NCI-H1436 treated with DMSO at 0.1 percent for 48 hours (cell line): ENCODE measurements at places on chromosomes 11 and 22.

GRCh38 chr22:49699928-49700498, 127.7 kb downstream of the BRD1 start:
- DNase-seq, result no peak

DNA sequence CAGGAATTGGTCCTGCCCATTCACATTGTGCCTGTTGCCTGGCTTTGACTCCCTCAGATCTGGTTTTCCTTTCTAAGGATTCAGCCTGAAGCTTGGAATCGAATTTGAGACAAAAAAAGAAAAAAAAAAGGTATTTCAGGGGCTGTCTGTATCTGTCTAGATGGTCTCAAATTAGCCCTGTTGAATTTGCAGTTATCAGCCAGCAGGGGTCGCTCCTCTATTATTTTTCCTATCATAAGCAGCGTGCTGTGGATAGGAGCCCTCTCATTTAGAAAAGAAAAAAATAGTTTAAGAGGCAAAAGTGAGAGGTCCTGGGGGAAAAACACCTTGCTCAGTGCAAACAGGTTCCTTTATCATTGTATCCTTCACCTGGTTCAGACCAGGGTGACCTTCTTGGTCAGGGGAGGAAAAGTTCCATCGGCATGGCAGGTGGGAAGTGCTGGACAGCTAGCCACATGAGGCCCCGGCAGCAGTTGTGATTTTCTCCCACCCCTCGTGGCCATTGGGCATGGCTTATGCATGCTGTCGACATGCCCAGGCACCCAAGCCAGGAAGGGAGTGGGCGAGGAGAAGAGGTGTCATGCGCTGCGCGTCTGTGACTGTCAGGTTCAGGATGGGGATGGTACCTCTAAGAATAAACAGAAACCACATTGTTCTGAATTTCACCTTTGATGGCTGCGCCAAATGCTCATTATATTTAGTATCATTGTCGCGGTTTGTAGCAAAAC, 13.1 kb downstream of the OR5AK2 start:
- no peak for DNase-seq

DNA sequence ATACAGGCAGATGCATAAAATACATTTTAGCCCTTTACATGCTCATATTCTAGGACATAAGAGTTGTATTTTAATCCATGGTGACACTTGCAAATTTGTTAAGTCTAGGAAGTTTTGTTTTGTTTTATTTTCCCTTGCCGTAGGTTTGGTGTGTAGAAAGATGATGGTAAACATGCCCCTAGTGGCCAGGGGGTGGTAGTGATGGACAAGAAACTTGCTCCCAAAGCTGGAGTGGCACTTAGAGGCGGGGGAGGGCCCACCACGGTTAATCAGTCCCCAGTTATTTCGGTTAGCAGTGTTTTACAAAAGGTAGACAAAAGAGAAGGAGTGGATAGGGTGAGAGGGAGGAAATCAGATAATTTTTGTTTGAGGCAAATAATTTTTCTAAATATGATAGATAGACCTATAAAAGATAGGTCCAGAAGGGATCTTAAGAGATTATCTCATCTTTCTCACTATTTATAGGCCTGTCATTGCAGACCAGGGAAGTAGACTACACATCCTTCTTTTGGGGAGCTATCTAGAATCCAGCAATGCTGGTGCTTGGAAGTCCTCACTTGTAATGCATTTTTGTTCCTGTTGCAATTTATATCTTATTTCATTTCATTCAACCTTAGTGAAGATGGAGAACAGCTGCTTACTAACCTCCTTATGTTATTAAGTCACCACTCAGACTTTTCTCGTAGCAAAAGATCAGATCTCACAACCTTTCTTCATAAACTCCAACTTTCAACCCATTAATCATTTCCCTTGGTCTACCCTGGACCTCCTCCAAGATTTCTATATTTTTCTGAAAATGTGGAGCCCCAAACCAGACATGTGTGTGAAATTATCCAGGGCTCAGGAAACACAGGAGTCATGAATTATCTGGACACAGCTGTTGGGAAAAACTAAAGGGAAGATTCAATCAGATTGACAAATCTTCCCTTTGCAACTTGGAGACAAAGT, 5.9 kb upstream of the BDNF start:
- no peak for DNase-seq

DNA sequence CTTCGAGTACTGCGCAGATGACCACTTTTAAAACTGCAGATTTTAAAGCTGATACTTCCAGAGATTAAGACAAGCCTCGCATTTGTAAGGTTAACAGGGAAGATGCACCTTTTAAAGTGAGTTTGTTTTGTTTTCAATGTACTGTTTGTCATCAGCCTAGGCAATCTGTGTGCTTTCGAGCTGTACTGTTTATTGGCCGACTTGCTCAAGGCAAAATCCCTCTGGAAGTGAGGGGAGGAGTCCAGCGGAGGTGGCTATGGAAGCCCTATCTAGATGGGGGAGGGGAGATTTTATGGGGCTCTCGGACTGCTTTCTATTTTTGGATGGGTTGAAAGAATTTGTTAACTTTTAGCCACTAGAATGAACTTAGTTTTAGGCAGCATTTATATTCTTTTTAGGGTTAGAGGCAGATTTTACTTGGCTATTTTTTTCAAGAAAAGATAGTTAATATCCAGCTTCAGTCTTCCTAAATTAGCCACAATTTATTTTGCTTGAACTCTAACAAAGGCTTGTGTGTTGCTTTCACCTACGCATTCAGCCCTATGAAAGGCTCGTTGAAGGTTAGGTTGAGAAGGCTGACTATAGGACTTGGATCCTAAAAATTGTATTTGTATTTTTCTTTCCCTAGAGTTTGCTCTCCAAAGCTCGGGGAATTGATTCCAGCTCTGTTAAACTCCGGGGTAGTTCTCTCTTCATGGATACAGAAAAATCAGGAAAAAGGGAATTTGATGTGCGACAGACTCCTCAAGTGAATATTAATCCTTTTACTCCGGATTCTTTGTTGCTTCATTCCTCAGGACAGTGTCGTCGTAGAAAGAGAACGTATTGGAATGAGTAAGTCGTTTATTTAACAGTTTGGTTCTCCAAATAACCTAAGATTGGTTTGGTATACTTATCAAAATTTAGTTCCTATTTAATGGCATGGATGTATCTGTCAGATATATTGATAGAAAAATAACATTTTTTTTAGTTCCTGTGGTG, 2.1 kb downstream of the WEE1 start:
- no peak for DNase-seq

- DNase-seq, result no peak
These were observed 25.1 kb upstream of the ALDH3B2 start for GRCh38 chr11:67699521-67699920.

DNA sequence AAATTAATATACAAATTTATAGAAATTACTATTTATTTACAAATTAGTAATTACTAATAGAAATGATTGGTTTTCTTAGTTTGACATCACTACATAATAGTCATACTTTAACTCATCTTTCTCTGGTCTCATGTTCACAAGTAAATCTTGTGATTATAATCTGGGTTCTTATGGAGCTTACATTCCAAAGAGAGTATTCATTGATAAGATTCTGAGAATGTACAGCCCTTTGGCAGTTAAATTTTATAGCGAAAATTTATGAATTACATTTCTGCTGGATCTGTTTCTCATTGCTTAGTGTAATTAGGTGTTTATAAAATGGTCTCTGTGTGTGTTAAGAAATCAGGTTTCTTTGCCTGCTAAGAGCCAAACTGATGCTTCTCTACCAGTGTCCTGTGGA, 175.2 kb downstream of the TMEM135 start:
- DNase-seq, result no peak

DNA sequence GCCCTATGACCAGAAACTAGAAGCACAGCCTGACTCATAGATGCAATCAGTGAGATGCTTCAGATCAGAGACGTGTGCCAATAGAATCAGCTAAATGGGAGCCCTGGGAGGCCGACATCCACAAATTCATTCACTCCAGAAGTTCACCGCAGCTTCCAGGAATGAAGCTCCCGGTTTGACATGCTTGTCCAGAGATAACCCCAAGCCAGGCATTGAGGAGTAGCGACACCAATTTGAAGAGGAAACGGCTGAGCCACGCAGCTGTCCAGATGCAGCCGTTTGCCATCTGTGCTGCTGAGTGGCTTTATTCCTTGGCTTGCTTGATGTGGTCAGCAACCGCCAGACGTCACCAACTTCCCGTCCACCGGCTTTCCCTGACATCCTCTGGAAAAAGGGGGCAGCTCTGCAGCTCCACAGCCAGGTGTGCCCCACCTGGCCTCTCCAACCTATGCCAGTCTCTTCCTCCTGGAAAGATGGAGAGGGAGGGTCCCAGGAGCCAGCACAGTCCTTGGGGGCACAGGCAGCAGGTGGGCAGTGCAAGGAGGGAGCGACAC, 123.9 kb upstream of the OPCML start:
- no peak for DNase-seq

- no peak for DNase-seq
These were observed 106.7 kb upstream of the ZC3H12C start for GRCh38 chr11:109986488-109986887.

GRCh38 chr11:60985991-60986915, 14.8 kb downstream of the CD6 start:
- DNase-seq, result no peak

DNA sequence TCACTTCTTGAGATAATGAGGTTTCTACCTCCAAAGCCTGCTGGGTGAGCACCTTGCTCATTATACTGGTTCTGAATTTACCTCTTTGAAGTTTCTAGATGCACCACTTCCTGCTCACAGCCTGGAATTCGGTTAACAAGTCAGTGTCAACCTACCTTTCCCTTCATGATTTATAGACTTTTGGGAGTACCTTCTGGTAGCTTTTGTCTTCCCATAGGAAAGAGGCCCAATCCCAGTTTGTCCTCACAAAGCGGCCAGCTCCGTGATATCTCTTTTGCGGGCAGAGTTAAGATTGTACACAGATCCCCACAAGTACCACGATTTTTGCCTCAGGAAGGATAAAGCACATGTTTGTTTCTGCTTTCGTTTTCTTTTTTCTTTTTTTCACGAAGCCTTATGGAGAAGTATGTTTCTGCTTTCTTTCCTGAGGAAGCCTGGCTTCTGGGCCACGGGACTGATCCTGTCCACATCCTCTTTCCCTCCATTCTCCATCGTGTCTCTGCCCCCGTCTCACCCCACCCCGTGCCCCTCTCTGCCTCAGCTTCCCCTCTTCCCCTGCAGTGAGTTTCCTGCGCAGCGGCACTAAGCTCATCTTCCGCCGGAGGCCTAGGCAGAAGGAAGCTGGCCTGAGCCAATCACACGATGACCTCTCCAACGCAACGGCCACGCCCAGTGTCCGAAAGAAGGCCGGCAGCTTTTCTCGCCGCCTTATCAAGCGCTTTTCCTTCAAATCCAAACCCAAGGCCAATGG, 5.7 kb upstream of the HINFP start:
- no peak for DNase-seq

DNA sequence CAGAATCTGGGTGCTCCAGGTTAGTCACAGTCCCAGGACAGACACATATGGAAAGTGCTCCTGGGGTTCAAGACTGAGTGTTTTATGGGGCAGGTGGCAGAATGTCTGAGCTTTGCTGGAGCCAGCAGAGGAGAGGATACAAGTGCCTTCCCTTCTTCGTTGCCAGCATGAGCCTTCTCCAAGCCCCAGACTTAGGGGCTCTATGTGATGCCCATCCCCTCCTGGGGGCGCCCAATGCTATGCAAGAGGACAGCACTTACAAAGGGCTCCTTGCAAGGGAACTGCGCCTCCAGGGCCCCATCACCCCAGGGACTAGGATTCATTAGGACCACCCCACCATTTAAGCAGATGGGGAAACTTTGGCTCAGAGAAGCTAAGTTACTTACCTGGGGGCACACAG, 581.9 kb downstream of the BUD13 start:
- no peak for DNase-seq

DNA sequence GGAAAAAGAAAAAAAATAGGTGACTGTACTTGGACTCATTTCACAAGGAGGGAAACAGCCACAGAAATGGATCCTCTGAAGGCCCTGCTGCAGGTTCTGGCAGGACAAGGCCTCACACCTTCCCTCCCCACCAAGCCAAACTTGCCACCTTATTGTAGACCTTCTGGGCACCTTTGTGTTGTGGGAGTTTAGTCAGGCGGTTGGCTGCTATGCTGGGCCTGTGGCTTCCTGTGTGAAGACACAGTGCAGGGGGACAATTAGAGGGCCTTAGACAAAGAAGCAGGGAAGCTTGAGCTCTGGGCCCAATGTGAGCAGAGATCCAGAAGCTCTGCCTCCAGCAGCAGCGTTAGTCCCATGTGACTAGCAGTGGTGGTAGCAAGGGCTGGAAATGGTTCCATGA, 4.2 kb downstream of the RAB1B start:
- DNase-seq, result no peak

- DNase-seq, result no peak
These were observed 11.1 kb upstream of the PHLDA2 start for GRCh38 chr11:2940147-2940920.

DNA sequence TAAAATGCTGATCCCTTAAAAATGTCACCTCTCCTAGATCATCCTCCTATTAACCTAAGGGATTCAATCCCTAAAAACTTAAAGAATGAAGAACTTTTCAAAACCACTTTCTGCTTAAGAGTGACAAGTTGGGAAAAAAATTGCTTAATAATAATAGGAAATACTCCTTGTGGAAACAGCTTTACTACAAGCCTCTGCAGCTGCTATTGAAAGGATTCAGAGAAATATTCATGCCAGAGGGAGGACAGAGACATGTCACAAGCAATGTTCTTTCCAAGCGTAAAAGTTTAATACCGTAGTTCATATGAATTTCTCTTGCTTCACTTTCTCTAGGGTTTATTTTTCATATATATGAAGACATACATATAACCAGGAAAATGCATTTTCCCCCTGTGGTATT, 98.2 kb downstream of the ARHGAP20 start:
- DNase-seq, result no peak

- DNase-seq, result no peak
These were observed 31.9 kb upstream of the IGLL5 start for GRCh38 chr22:22855617-22856308.

- no peak for DNase-seq
These were observed 155.8 kb upstream of the MTMR2 start for GRCh38 chr11:96079691-96080090.

- DNase-seq, result no peak
These were observed 29.3 kb upstream of the PHF21B start for GRCh38 chr22:45039133-45039532.

DNA sequence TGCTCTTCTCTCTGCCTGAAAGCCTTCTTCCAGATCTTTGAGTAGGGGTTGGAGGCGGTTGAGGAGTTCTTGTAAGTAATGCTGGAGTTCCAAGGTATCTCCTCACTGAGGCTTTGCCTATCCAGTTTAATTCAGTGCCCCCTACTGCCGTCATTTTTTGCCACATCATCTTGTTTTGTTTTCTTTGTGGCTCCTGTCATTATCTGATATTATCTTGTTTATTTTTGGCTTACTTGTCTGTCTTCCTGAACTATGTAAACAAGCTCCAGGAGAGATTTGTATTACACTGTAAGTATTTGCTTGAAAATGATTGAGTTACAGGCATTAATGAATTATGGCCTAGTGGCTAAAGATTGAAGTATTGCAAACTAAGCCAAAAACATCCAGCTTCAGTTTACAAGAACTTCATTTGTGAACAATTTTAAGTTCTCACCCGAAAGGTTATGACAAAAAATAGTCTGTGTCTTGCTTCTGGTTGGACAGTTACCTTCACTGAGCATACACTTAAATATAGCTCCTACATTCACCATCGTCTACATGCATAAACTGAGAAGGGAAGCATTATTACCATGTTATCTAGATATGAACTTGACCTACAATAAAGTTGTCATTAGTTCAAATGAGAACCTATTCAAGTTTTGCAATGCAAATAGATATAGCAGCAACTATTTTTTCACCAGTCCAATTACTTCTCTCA, 154.8 kb downstream of the ARHGAP42 start:
- no peak for DNase-seq
